ENCODE measurements at places on chromosomes 7 and 10. TPM values are rescaled to one million over a fixed set of nuclear protein-coding genes. Genes with fewer than 3 reads are reported as not detected.

The FGF8 gene
- total RNA-seq, result 0.16 TPM

The HECW1 gene
- 0.79 TPM for total RNA-seq

The FRAT1 gene
- total RNA-seq, result 2.2 TPM

The AGBL3 gene
- total RNA-seq, result 0.52 TPM

Data from bronchial smooth muscle cell (primary cell).